Osteocyte (in vitro differentiated cells): ENCODE measurements at places on chromosomes 13 and 19. TPM values are rescaled to one million over a fixed set of nuclear protein-coding genes. Genes with fewer than 3 reads are reported as not detected.

DNA sequence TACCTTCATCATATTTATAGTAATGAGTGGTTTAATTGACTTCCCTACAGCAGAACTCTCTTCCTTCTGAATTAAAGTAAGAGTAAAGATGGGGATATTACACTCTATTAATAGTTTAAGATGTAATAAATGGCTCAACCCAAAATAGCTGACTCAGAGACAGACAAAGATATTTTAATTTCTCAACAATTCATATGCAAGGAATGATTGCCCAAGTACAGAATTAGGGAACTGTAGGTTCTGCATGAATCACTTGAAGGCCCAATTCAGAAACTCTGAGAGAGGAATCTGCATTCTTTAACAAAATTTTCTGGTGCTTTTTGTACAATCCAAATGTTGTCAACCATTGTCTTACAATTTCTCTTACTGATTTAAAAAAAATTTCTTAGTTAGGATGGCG is 42.9 kb upstream of the PCDH9 start:
- H3K36me3 ChIP-seq: no peaks in the 10 kb centered on the region
- H3K4me1 ChIP-seq: peaks cover 14% of the 10 kb centered on the region
- H3K4me3 ChIP-seq: no peak overlapping the region

- H3K27me3 ChIP-seq: peaks cover 14% of the 10 kb centered on the region
- no peak for DNase-seq
- no peaks in the 10 kb centered on the region for H3K36me3 ChIP-seq
- H3K4me3 ChIP-seq: peak overlapping the region; percentile 86
These were observed 1.2 kb downstream of the MTIF3 start for GRCh38 chr13:27449081-27449603.

DNA sequence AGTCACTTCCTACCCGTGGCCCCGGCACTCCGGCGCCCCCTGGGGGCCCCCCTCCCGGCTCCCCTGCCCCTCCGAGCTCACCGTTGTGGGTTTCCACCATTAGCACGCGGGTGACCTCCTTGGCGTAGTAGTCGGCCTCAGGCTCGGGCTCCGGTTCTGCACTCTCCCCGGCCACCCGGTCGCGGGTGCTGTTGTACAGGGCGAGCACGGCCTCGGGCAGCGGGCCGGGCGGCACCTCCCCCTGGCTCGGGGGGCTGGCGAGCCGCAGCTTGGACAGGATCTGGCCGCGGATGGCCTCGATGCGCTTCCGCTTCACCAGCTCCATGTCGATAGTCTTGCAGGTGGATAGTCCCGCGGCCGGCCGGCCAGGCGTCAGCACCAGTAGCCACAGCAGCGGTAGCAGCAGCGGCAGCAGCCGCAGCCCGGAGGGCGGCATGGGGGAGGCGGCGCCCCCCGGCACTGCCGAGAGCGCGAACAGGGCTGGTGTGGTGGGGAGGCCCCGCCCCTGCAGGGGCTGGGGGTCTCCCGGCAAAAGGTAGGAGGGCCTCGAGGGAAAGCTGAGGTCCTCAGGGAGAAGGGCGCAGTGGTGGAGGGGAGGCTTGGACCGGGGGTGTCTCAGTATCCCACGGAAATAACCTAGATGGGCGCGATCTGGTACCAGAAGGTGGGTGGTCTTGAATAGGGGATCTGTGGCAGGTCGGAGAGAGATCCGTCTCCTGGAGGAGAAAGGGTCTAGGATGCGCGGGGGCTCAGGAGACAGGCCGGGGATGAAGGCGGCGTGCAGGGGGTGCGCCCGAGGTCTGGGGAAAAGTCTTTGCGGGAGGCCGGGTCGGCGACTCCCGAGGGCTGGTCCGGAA is 885 bp downstream of the TGFB1 start:
- H3K27me3 ChIP-seq: no peaks in the 10 kb centered on the region
- DNase-seq: peak; percentile 88
- peaks cover 3% of the 10 kb centered on the region for H3K36me3 ChIP-seq
- peak overlapping the region; percentile 97 for H3K4me3 ChIP-seq

- H3K36me3 ChIP-seq: peaks cover 38% of the 10 kb centered on the region
- DNase-seq: no peak
- H3K4me1 ChIP-seq: peaks cover 31% of the 10 kb centered on the region
- no peaks in the 10 kb centered on the region for H3K27me3 ChIP-seq
- no peak overlapping the region for H3K27ac ChIP-seq
These were observed 18.4 kb downstream of the SAMD4B start for GRCh38 chr19:39360599-39360998.

GRCh38 chr13:100506154-100506553 is 82.4 kb downstream of the GGACT start:
- H3K27ac ChIP-seq: no peak overlapping the region
- H3K27me3 ChIP-seq: no peaks in the 10 kb centered on the region
- peaks cover 32% of the 10 kb centered on the region for H3K4me1 ChIP-seq
- H3K36me3 ChIP-seq: no peaks in the 10 kb centered on the region

DNA sequence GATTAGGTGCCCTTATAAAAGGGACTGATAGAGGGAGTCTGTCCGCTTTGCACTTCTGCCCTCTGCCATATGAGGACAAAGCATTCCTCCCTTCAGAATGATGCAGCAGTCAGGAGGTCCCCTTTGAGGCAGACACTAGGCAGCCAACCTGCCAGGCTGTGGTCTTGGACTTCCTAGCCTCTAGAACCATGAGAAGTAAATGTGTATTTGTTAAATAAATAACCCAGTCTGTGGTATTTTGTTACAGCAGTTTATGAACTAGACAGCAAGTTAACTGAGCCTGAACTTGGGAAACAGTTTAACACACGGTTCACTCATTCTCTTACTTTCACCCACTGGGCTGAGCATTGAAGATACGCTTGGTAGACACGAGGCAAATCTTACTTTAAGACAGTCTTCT is 313.2 kb downstream of the UQCRFS1 start:
- no peak for DNase-seq
- peaks cover 2% of the 10 kb centered on the region for H3K27me3 ChIP-seq
- H3K36me3 ChIP-seq: no peaks in the 10 kb centered on the region
- no peak overlapping the region for H3K27ac ChIP-seq

DNA sequence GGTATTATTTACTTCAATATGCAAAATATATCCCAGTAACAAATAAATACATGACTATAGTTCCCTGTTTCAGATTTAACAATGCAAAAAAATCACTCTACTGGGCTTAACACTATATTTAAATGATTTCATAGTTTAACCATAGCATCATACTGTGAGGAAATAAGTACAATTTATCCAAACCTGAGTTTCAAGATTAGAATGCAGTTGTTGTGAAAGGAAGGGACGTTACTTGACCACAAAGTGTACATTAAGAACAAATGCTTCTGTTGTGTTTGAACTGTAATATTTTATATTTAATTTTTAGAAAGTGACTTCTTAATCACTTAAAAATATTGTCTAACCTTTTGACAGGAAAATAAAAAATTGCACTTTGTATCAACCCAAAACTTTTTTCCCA is 1747.9 kb upstream of the SPRY2 start:
- H3K4me3 ChIP-seq: no peak overlapping the region
- H3K27ac ChIP-seq: no peak overlapping the region
- no peaks in the 10 kb centered on the region for H3K27me3 ChIP-seq
- H3K36me3 ChIP-seq: no peaks in the 10 kb centered on the region

DNA sequence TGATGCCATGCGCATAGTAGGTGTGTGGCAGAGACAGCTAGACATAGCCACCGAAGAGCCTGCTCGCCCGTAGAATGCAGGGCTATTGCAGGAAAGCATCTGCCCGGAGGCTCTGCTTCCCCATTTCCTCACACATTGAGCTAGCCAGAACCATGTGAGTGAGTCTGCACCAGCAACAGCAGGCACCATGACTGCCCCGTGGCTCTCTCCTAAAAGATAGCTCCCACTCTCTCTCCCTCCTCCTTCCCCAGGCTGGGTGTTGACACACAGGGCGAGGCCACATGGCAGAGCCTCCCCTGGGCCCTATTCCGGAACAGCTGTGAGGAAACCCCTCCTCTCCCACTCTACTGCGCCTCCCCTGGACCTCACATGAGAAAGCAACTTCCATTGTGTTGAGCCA is 52.3 kb upstream of the ATP12A start:
- no peak overlapping the region for H3K4me3 ChIP-seq
- no peaks in the 10 kb centered on the region for H3K36me3 ChIP-seq
- no peaks in the 10 kb centered on the region for H3K4me1 ChIP-seq
- no peaks in the 10 kb centered on the region for H3K27me3 ChIP-seq
- H3K27ac ChIP-seq: no peak overlapping the region

- peak; percentile 83 for DNase-seq
- H3K36me3 ChIP-seq: no peaks in the 10 kb centered on the region
- peaks cover 29% of the 10 kb centered on the region for H3K27me3 ChIP-seq
- H3K4me1 ChIP-seq: no peaks in the 10 kb centered on the region
These were observed 108.7 kb downstream of the TEX29 start for GRCh38 chr13:111429064-111429558.

DNA sequence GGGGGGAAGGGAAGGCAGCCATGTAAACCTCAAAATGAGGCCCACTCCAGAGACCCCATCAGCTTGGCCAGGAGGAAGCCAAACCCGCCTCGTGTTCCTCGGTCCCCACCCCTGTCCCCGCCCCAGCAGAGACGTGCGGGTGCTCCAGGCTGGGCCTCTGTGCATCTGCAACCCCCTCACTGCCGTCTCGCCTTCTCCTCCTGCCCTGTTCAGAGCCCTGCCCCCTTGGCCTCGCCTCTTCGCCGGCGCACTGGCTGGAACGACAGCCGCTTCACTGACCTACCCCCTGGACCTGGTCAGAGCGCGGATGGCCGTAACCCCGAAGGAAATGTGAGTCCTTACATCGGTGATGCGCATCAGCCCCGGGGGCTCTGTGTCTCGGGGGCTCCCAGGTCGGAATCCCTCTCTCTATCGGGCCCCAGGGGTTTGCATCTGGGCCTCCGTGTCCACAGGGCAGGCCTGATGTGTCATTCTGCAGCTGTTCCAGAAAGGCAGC is 32.2 kb downstream of the TMEM161A start:
- no peaks in the 10 kb centered on the region for H3K27me3 ChIP-seq
- peak overlapping the region; percentile 65 for H3K4me3 ChIP-seq
- peak overlapping the region; percentile 10 for H3K27ac ChIP-seq
- peaks cover 20% of the 10 kb centered on the region for H3K4me1 ChIP-seq
- peaks cover 2% of the 10 kb centered on the region for H3K36me3 ChIP-seq
- DNase-seq: no peak

DNA sequence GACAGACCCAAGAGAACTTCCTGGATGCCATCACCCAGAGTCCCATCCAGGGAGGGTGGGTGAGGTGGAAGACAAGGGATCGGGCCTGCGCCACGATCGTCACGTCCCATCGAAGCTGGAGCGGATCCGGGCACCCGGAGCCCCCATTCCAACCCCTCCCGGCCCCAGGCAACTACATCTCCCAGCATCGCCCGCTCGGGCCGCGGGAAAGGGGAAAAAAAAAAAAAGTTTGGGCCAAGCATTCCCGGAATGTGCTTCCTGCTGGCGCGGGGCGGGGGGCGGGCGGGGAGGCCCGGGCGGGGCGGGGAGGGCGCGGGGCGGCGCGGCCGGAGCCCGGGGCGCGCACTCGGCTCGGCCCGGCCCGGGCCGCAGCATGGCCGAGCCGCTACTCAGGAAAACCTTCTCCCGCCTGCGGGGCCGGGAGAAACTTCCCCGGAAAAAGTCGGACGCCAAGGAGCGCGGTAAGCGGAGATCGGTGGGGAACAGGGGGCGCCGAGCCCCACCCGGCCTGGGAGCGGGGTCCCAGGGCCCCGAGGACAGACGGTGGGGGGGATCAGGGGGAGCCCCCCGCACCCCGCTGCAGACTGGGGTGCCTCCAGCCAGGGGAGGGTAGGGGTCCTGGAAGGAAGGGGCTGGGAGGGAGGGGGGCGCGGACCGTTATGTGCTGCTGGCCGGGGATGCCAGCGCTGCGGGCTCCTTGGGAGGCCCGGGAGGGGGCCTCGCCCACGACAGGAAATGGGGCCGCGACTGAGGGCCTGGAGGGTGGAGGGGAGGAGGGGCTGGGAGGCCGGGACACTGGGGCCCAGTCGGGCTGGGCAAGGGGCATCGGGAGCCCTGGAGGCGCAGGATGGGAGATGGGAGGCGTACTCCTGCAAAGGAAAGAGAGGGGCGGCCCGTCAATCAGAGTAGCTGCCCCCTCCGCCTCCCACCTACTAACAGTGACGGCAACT is at the start of gene SYDE1:
SYDE1 (plus strand) TSS at position 341 of the 950 bp plus-strand sequence; CDS start at position 374, 33 bp downstream.
- peak within 1 kb of the TSS; percentile 88 for H3K4me3 ChIP-seq
- DNase-seq: no peak

- H3K36me3 ChIP-seq: no peaks in the 10 kb centered on the region
- H3K4me1 ChIP-seq: peaks cover 39% of the 10 kb centered on the region
- H3K27me3 ChIP-seq: peaks cover 60% of the 10 kb centered on the region
- H3K4me3 ChIP-seq: peak overlapping the region; percentile 93
- no peak overlapping the region for H3K27ac ChIP-seq
- no peak for DNase-seq
These were observed 964 bp downstream of the PCDH17 start for GRCh38 chr13:57632276-57633140.

GRCh38 chr13:54901316-54901715 is 1872.7 kb downstream of the OLFM4 start:
- H3K4me3 ChIP-seq: no peak overlapping the region
- no peaks in the 10 kb centered on the region for H3K4me1 ChIP-seq
- no peaks in the 10 kb centered on the region for H3K27me3 ChIP-seq
- H3K27ac ChIP-seq: no peak overlapping the region
- DNase-seq: no peak
- no peaks in the 10 kb centered on the region for H3K36me3 ChIP-seq

The NXNL1 gene
- not detected in 2 replicates for total RNA-seq

GRCh38 chr19:37468961-37469777 is at the start of gene ZNF570:
Gene ZNF570 (plus strand): TSS chr19:37469356. CDS start chr19:37470355, 999 bp downstream.
- peaks cover 24% of the 10 kb centered on the region for H3K36me3 ChIP-seq
- peaks cover 33% of the 10 kb centered on the region for H3K4me1 ChIP-seq
- peak within 1 kb of the TSS; percentile 98 for H3K27ac ChIP-seq
- H3K27me3 ChIP-seq: no peaks in the 10 kb centered on the region
- peak; percentile 93 for DNase-seq

DNA sequence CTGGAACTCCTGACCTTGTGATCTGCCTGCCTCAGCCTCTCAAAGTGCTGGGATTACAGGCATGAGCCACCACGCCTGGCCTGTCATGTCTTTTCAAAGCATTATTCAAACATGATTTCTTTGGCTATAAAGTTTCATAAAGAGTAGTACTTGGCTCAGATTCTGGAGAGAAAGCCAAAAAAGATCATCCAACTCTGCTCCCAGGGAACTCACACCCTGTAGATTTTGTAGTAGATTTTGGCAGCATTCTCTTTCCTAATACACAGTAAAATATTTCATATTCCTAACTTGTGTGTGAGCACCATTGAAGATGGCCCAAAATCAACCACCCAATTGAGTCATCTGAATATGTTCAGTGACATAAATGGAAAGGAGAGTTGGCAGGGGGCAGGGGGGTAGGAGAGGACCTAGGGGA is 48.4 kb downstream of the CAB39L start:
- no peak overlapping the region for H3K4me3 ChIP-seq
- no peak for DNase-seq
- H3K36me3 ChIP-seq: no peaks in the 10 kb centered on the region
- no peak overlapping the region for H3K27ac ChIP-seq
- peaks cover 4% of the 10 kb centered on the region for H3K4me1 ChIP-seq
- H3K27me3 ChIP-seq: no peaks in the 10 kb centered on the region

DNA sequence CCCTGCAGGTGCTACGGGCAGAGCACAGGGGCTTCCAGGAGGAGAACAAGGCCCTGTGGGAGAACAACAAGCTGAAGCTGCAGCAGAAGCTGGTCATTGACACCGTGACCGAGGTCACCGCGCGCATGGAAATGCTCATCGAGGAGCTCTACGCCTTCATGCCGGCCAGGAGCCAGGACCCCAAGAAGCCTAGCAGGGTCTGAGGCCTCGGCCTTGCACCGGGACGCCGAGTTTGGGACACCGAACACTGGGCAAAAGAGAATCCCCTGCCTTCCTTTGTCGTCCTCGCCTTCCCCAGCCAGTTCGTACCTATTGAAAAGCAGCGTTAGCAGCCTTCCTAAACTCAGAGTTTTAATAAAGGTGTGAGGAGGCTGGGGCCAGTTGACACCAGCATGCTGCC is 12.1 kb downstream of the CBY2 start:
- H3K4me3 ChIP-seq: no peak overlapping the region
- H3K27me3 ChIP-seq: peaks cover 4% of the 10 kb centered on the region
- H3K27ac ChIP-seq: no peak overlapping the region
- H3K36me3 ChIP-seq: no peaks in the 10 kb centered on the region
- H3K4me1 ChIP-seq: peaks cover 13% of the 10 kb centered on the region
- DNase-seq: no peak
